ENCODE measurements at places on chromosomes 11 and 22.

DNA sequence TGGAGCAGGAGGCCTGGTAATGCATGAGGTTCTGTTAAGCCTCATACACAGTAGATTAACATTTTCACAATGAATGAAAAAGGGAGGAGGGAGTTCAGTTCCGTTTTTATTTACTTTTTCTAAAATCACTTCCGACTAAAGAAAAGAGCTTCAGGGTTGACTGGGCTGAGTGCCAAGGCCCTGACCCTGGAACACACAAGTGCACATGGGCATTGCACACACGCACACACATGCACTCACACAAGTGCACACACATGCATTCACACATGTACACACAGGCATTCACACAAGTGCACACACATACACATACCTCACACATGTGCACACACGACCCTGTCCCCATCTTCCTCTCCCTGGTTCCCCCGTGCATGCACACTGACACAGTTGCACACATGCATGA lies 303.3 kb downstream of the BRD1 start:
- DNase-seq, result no peak

DNA sequence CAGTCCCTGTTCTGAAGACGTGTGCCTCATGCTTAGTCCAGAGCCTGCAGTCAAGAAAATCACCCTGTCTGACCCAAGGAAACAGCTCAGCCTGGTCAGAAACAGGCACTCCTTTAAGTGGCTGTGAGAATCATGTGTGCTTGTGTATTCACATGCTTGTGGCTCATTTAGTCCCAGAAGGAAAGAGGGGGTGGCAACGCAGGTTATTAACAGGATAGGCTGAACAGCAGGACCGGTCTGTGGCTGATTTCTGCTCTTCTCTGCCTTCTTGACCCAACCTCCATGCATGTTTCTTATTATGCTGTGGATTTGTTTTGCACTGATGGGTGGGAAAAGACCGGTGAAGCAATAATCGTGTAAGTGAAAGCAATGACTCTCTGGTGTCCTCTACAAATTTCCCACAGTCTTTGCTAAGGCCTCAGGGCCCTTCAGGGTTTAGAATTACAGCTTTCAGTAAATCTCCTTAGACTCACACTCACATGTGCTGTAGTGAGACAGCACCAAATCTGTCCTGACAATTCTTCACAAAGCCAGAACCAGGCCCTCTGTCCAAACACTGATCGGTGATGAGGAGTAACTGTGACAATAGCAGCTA lies 288.1 kb downstream of the ETS1 start:
- DNase-seq, result no peak

- no peak for DNase-seq
Measured at GRCh38 chr22:25645266-25645665, 80.8 kb downstream of the GRK3 start.

DNA sequence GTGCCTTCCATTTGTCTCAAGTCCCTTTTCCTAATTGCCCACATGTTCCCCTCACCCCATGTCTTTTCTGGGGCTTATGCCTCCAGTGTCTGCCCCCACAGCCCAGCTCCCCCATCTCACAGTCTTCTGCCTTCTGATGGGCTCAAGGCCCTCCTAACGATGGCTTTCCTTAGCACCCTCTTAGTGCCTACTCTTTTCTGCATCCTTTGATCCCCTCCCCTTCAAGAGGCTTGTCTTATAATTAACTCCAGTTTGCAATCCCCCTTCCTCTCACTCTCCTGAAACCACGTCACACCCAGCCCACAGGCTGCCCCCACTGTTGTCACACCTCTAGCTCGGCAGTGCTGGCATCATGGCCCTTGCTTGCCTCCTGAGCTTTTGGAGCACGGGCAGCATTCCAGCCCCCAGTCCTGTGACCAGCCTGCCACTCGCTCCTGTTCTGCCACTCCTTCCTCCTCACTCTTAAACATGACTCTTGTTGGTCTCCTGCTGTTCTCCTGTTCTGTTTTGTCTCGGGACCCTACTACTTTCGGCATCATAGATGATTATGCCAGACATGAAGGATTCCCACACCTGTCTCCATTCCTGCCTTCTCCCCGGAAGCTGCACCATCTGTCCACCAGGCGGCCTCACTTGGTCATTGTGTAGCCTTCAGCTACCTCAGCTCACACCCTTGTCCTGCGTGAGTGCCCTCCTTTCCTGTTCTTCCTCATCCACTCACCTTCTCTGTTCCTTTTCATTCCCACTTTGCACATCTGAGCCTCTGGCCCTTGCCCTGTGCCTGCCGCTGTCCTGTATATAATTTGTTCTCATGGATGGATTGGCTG lies 26.1 kb downstream of the UBE2L3 start:
- no peak for DNase-seq

DNA sequence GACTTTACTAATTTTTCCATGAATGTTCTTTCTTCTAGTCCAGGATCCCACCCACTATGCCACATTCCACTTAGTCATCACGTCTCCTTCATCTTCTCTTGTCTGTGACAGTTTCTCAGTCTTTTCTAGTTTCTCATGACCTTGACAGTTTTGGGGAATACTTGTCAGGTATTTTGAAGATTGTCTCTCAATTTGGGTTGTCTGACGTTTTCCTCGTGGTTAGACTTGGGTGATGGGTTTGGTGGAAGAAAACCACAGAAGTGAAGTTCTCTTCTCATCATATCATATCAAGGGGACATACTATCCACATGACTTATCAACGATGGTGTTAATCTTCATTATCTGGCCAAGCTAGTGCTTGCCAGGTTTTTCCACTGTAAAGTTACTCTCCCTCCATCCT lies 102.4 kb downstream of the LRRC32 start:
- no peak for DNase-seq

DNA sequence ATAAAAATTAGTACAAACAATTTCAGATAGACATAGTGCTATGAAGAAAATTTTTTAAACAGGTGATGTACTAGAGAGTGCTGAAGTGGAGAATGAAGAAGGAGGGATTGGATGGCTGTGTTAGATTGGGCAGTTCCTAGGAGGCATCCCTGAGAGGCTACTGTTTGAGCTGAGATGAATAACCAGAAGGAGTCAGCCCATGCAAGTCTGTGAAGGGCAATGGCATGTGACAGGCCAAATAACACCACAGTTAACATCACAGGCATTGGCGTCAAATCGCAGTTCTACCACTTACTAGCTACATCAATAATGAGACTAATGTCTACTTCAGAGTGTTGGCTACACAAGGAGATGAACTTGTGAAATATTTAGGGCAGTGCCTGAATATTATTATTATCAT lies 35.4 kb downstream of the HORMAD2 start:
- no peak for DNase-seq

GRCh38 chr11:13152736-13153541 lies 124.7 kb upstream of the BMAL1 start:
- no peak for DNase-seq

DNA sequence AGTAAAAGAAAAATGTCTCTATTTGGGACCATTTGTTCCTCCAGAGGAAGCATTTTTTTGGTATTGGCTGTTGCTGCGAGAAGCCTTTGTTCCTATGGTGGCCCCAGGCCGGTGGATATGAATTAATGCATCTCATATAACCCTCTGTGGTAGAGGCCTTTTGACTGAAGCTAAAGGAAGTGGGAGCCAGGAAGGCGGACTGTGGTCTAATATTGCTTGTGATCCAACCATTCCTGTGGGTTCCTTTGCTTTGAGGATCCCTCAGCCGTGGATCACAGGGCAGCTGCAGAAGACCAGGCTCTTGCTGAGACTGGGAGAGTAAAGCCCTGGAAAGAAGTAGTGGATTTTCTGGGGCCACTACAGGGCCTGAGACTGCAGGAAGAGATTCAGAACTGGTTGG lies 68.3 kb upstream of the NAV2 start:
- no peak for DNase-seq

- no peak for DNase-seq
Measured at GRCh38 chr11:44611687-44612434, 46.4 kb downstream of the CD82 start.

DNA sequence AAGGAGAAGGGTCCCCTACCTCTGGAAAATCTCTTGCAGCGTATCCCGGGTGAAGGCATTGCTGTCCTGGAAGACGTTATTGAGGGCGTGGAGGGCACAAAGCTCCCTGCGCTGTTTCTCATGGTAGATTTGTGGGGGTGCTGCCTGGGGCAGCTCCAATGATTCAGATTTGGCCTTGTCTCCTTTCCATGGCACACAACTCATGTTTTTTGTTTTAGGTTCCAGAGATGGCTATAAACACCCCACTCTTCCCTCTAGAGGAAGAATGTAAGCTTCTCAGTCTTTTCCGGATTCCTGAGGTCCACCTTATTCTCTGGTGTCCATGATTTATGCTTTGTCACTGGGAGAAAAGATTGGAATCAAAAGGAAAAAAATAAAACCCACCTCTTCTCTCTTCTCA lies 959 bp downstream of the JOSD1 start:
- no peak for DNase-seq

- no peak for DNase-seq
Measured at GRCh38 chr11:78424334-78425270, 7.0 kb upstream of the GAB2 start.

DNA sequence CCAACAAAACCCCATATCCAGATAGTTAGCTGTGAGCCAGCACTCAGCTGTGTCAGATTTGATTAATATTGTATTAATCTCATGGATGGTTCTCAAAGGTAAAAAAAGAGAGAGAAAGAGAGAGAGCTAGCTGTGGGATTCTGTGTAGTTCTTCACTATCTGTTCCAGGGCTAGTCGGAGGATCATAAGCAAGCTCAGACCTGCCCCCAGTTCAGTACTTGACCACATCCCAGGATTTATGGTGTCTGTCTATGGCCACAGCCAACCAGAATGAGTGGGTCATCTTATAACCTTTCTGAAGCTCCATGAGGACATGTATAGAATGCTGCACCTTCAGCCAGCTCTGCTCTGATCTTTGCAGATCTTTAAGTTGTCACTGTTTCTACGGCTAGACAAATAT lies 13.5 kb upstream of the B3GNT6 start:
- no peak for DNase-seq

DNA sequence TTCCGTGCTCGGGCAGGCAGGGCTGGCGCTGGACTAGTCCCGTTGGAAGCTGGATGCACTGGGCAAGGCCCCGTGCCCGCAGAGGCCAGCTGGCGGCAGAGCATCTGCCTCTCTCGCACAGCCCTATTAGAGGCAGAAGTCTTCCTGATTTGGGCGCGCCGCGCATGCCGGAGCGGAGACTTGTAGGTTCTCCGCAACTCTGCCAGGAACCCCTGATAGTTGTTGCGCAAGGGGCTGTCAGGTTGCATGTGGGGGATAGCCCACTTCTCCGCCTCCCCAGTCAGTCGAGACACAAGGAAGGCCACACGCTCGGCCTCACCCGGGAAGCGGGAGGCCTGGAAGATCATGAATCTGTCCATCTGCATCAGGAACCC lies 1.2 kb downstream of the RTL6 start:
- DNase-seq, result no peak

DNA sequence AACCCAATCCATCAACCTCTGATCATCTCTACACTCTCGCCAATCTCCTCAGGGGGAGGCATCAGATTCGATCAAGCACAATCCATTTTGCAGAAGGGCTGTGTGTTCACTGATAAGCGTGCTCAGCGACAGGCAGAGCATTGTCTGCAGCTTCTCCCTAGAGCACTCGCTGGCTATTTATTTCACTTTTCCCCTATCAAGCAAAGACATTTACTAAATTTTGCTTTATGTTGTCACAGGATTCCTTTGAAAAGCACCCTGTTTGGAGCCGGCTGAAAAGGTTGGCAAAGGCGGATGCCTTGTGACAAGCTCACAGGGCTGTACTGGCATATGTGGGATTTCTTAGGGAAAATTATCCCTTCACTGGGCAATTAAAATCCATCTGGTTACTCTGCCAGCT lies 1381.5 kb upstream of the TENM4 start:
- no peak for DNase-seq
